ENCODE measurements at places on chromosomes 1 and 21. TPM values are rescaled to one million over a fixed set of nuclear protein-coding genes. Genes with fewer than 3 reads are reported as not detected.

Gene LRRC38
- not detected for total RNA-seq

GRCh38 chr1:167650269-167651160 lies 20.5 kb downstream of the RCSD1 start:
- DNase-seq = peak; percentile 36

DNA sequence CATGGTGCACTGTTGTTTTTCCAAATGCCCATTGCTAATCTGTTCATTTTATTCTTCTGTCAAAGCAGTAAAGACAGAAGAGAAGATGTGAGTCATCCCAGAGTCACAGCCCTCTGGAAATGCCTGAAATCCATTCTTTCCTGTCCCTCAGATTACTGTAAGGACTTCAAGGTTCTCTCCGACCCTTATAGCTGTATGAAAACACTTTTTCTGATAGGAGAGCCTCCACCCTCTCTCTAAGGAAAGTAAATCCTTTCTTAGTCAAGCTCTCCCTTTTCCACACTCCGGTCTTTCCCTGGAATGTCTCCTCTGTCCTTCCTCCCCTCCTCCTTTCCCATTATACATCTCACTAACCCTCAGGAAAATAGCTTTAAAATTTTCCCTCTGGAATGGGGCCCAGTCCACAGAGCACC lies 3.5 kb upstream of the PRDX6 start:
- DNase-seq = no peak

Gene FCMR
- 65.7 TPM for total RNA-seq

DNA sequence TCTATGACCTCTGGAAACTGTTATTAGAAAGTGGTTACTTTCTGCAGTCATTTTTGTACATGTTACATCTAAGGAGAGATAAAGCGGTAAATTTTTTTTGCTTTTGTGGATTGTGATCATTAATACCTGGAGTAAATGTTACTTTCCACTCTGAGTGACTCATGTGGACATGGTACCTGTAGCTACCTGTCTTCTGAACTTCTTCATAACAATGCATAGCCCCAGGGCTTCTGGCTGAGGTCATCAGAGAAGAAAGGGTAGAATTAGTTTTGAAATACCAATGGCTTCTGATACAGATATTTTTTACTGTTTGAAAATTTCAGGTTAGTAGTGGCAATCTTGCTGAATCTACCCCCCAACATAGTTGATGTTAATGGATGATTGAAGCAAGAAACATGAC lies 489.3 kb downstream of the RWDD3 start:
- DNase-seq = no peak

DNA sequence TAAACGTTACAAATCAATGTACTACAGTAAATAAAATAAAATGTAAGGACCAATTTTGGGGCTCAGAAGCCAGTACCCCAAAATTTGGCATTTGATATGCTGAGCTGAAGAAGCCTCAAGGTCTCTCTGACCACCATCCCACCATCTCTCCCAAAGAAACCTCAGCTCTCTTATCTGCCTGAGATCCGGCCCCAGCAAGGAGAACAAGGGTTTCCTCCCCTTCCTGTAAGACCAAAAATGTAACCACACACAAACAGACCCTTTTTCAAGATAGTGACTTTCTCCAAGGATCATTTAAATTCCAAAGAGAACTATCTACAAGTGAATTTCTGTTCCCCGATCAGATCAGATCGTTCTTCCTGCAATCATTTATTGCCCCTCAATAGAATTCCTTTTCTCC lies 68.1 kb upstream of the SLC45A1 start:
- DNase-seq = no peak

DNA sequence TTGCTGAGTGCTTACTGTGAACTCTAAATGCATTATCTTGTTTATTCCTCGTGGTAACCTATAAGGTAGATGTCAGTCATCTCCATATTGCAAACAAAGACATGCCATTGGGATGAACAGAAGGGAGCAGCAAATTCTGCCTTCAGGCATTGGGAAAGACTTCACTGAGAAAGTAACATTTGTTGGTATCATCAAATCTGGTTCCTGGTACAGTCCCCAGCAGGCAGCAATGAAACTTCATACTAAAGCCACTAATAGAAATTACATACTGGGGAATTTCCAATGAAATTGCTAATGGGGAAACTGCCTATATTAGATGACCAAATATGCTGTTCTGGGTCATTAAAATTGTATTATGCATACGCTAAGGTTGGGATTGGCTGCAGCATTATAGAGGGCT lies 47.3 kb upstream of the ST6GALNAC5 start:
- DNase-seq = no peak

Gene EFNA3
- total RNA-seq = 2.4 TPM

GRCh38 chr1:21909286-21909759 lies 27.8 kb downstream of the HSPG2 start:
- DNase-seq = no peak

- no peak for DNase-seq
These were observed 991 bp downstream of the SELENBP1 start for GRCh38 chr1:151371370-151372057.

Gene FAM78B
- 0.27 TPM for total RNA-seq

Gene CELA2B
- total RNA-seq = not detected

Gene SHCBP1L
- not detected for total RNA-seq

DNA sequence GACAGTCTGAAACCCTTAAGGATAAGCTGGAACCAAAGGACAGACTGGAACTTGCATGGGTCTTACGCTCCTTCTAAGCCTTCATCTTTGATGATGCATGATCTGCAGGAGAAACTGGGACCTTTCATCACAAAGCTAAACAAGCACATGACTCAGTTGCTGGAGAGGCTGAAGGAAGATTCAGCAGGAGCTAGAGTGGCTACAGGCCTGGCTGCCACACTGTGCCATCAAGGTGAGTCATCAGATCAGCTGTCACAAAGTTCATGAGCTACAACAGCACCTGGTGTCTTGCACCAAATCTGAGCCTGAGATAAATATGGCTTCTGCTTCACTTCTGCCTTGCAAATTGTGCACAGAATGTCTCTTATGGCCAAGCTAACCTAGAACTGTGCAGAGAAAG lies 95.5 kb upstream of the MARK1 start:
- DNase-seq = no peak

DNA sequence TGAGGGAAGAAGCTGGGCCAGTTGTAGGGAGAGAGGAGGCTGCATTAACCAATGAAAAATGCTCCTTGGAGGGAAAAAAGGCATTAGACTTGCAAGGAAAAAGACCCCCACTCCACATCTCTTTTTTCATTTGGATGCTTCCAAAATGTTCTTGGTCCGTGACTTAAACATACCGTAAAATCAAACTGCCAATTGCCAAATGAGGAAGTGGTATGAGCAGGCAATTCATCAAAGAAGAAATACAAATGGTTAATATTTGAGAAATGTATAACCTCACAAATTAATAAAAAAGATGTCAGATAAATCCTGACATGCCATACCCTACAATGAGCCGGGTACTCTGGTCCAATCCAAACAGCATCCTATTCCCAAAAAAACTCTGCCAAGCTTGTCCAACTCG lies 30.6 kb downstream of the KANK4 start:
- DNase-seq = no peak

DNA sequence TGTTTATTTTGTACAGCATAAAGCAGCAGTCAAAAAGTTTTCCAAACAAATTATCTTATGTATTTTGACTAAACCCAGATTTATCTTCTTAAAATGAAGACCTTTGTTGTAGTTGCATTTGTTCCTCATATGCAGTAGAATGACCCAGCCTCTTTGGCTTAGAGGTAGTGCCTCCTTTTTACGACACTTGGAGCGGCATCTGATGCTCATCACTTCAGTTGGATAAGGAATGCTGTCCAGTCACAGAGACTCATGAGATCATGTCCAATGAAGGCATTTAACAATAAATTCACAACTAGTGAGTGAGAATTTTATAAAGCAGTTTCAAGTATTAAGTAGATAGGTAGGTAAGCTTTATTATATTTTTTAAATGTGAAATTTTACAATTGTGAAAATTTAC lies 35.2 kb downstream of the PTPRC start:
- no peak for DNase-seq

Gene LIPI
- not detected for total RNA-seq

- peak; percentile 74 for DNase-seq
These were observed 216.4 kb downstream of the LTN1 start for GRCh38 chr21:28776251-28776650.

DNA sequence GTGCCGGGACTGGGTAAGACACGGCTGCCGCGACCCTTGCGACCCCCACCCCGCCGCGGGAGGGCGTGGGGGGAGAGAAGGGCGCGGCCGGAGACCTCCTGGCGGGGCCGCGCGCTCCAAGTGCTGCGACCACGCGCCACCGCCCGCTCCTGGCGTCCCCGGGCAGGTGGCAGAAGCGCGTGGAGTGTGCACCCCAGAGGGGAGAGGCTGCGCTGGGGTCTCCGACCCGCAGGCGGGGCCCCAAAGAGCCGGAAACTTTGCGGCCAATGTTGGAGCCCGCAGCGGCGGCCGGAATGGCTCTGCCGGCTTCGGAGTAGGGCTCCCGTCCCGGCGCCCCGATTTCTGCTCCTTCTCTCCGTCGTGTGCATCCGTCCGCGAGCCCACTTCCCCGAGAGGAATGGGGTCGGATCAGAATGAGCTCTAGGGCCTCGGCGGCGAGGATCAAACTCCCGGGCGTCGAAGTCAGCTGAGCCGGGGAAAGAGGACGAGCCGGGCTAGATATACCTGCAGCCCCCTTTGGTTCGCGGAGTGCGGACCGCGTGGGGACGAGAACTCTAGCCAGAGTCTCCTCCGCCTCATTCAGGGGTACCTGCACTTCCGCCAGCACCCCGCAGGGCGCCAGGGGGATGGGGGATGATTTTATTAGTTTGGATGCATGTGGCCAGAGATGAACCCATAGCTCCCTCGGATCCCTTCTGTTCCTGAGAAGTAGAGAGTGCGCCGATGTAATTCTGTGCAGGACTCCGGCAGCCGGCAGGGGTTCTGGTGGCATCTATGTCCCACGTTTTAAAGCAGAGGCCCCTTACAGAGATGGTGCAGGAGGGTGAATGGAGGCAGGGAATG lies 751 bp downstream of the STUM start:
- DNase-seq = no peak

All from activated CD4-positive, alpha-beta memory T cell treated with anti-CD3 and anti-CD28 coated beads for 36 hours (primary cell).